ENCODE measurements at places on chromosomes 16 and 17.

- no peak for DNase-seq
Measured at GRCh38 chr17:51630101-51630671, 369.8 kb downstream of the UTP18 start.

DNA sequence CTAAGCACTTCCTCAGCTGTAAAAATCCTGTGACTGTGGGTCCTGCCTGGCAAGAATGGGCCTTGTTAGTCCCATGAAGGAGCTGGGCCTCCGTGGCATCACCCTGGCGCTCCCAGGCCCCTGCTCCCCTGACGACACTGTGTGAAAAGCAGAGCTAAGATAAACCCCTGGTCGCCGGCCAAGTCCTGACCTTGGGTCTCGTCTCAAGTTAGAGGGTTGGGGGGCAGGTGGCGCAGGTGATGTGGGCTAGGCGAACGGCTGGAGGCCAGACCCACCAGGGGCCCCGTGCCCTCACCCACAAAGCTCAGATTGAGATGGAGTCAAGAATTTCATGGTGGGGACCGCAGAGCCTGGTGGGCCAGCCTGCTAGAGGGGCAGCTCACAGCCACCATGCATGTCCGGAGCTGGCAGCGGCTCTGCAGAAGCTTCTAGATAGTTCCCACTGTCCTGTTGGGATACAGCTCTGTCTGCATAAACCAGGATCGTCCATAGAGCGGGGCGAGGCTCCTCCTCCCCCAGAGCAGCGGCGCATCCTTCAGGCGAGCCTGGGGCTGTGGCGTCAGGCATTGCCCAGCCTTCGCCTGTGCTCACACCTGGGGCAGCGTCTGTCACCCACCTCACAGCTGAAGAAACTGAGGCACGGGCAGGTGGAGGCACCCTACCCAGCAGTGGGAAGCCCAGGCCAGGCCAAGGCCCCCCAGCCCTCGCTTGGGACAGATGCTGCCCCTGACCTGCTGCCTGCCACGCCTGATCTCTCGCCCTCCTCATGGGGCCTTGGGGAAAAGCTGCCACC, 12.0 kb downstream of the CYBC1 start:
- DNase-seq = no peak

GRCh38 chr17:30225112-30225511, 10.4 kb downstream of the SLC6A4 start:
- no peak for DNase-seq

DNA sequence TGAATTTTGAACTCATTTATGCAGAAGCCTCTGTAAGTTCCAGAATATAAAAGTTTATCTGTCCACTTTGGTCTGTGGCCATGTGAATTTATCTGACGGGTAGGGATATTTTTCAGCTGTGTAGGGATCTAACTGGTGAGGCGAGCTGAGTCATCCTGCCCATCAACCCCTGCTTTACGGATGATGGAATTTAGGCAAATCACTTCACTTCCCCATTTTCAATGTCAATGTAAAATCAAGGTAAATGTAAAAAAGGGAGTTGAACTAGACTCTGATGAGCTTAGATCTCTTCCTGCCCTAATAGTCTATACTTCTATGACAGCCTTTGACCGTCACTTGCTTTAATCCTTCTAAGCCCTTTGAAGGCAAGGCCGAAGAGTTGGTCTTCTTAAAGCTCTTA, 2.6 kb downstream of the SLC16A6 start:
- DNase-seq = no peak
